ENCODE measurements at places on chromosomes 6 and 20.
A peak's percentile ranks its signal among the peaks of the same experiment; 100 is the strongest.

DNA sequence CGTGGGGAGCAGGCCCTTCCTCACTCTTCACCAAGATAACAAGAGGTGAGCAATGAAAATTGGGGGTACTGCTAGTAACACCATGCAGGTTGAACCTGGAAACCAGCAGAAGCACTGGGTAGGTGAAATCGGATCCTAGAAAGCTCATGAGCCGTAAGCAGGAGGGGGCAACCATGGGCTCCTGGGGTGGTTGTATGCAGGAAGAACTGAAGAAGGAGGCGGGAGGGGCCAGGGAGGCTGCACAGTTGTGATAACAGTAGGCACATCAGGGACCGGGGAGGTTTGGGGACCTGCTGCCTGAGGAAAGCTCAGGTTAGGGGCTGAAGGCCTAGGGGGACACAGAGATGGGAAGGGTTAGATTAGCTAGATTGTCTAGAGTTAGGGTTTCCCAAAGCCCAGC is 5.6 kb upstream of the LY6G5C start:
- no peak for DNase-seq

DNA sequence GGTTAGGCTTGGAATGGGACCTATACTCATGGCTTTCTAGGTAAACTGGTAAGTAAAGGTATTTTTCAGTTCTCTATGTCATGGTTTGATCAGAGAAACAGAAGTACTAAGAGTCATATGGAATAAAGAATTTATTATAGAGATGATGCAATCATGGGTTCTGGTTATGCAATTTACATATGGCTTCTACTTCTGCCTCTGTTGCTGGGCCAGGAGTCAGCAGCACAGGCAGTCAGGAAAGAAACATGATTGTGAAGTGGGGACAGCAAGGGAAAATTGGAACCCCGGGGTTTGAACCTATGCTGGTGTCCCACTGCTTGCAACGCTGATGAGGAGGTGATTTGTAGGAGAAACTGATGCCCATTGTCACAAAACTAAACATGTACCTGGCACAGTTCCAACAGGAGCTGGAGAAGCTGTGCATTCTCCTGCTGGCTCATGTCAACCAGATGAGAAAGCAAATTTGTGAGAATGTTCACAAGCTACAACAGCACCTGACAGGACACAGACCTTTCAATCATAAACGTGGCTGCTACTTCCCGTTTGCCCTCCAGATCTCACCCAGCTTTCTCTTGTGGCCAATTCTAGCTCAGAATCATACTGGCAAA is 887.1 kb downstream of the TFAP2A start:
- no peak for DNase-seq

GRCh38 chr6:75842191-75842590 is 93.2 kb downstream of the MYO6 start:
- DNase-seq, result no peak

DNA sequence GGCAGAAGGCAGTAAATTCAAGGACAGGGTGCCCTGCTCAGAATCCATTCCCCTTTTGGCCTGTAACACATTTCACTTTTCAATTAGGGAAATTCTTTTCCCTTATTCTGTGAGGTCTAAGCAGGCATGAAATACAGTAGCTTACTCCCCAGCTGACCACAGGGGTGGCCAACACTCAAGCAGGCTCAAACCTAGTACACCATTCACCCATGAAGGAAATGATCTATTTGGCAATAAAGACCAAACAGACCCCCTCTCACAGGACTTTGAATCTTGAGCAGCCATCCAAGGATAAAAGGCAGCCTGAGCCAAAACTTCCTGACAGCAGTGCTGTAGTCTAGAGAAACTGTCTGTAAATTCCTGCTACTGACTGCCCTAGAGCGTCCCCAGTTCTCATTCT is 17.7 kb downstream of the PDSS2 start:
- no peak for DNase-seq

DNA sequence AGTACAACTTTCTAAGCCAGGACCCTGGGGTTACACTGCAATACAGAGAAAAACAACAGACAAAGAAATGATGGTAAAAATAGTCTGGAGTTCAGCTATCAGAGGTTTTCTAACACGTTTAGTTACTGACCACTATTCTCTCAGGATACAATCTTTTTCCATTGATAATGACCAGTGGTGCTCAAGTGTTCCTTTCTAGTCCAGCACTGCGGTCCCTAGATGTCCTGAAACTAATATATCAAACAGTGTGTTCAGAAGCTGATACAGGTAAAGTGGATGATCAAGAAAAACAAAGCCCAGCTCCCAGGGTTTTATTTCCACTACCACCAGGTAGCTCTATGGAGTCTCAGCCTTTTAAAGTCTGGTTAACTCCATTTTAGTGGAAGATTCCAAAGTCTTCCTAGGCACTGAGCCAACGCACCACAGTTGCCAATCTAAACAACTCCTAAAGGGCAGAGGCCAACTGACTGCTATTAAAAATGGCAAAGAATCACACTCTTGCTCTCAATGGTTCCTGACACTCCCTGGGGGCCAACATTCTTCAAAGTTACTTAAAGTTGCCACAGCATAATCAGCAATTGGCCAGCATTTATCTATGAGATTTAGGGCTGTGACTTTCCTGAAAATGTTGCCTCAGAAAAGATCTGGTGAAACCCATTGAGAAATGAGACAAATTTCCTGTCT is 38.2 kb downstream of the DZANK1 start:
- DNase-seq, result no peak

GRCh38 chr20:48621376-48622078 is 206.3 kb downstream of the PREX1 start:
- no peak for DNase-seq

GRCh38 chr20:61449916-61450315 is 197.9 kb downstream of the CDH4 start:
- no peak for DNase-seq

DNA sequence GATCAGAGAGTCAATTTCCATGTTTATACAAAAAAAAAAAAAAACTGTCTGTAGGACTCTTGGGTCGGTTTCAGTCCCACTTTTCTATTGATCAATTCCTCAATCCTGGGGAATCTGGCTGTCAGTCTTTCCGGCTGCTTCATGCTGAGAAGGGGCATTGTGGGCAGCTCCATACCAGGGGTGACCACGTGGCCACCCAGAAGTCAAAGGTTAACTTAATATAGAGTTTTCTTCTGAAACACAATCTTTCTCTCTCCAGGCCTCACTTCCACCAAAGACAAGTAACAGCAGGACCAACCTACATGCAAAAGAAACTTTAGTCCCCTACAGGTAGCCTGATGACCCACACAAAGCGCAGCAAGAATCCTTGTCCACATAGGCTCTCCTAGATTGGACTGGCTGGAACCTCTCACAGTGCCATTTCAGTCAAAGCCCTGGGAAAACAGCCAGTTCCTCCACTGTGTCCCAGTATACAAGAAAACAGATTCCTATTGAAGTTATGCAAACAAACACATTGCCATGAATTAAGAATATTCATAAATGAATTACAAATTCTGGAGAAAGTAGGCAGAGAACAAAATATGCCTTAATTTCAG is 18.5 kb upstream of the SERPINB9 start:
- DNase-seq, result peak; percentile 45

DNA sequence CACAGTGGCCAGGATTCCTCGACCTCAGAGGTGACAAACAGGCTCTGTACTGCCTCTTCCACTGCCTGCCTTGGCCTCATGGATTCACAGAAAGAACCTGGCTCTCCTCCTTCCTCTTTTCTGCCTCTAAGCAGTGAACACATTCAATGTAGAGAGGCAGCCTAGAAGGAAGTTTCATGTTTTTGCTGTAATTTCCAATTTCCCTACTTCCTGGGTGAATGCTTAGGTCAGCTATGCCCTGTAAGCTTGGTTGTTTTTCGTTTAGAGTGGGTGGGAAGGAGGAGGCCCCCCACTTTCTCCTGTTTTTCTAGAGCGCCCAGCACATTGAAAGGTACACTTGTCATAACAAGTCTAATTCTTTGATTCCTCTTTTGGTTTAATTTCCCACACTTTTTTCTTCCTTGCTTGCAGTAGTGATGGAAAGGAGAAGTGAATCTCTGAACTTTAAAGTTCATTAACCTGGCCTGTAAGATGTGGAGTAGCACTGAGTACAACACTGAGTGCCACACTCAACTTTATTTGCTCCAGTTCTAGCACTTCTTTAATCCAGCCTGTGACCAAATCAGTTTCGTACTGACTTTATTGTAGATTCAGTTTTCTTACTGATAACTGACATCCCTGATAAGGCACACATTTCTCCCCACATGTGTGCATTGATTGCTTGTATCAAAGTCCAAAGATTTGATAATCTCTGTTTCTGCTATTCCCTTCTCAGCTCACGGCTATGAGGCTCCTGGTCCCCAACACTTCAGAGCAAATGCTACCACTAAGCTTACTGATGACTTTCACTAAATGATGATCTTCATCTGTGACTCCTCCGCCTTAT is 100.0 kb upstream of the MAN1A1 start:
- DNase-seq, result no peak

DNA sequence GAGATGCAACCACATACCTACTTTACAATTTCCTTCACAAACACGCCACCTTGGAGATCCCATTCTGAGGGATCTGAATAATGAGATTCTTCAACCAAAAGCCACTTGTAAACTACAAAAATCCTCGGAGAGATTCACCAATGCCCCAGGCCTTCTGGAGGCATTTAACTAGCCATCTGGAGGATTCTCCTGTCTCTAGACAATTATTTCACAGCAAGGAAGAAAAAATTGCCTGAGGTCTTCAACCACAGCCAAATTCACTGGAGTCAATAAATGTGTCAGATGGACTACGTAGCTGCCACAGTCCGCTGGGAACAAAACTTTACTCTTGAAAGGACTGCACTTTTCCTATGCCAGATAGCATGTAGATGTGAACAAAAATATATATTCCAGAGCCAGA is 19.0 kb upstream of the DCDC2 start:
- no peak for DNase-seq

DNA sequence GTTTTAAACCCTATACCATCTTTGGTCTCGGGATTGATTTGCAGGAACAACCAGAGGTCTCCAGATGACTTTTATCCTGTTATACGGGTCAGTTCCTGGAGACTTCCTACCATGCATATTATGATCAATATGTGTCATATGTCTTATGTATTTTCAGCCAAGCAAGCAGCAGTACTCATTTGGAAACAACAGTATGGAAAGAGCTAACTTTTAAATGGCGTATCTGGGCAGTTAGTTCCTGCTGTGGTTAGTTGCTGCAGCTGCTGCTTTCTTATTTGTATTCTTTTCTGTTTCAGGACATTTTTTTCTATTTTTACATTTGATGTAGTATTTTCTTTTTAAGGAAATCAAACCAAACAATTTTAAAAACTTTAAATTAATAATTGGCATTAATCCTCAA is 207.5 kb downstream of the MANEA start:
- DNase-seq, result no peak

- no peak for DNase-seq
Observed at GRCh38 chr20:50728486-50728980, 2.8 kb upstream of the PARD6B start.

DNA sequence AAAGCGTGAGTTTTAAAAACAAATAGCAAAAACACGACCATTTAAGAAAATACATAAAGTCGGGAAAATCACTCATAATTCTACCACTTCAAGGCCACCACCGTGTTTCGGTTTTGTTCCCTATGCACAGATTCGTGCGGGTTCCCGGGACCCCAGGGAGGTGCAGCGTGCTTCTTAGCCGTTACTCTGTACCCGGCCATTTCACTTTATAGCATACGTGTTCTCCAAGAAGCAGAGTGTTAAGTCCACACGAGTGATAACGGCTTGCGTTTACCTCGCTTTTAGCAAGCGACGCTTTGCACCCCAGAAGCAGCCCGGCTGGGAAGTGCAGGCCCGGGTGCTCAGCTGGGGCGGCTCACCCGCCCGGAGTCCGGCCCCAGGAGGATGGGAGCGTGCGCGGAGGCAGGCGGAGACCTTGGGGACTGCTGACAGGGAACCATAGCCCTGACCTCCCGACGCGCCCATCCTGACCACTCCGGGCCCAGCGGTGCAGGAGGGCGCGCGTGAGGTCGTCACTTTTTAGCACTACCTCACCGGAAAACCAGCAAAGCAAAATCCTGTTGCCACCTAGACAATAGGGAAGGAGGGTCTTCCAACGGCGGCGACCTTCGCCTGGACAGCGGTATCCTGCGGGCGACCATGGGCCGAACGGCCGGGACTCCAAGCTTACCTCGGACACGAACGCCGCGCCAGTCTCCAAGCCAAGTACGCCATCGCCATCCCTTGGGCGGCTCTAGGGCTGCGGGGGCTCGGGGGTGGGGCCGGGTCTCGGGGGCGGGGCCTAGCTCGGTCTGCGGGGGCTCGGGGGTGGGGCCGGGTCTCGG is at the start of gene ECI2:
Gene ECI2 (minus strand): TSS at position 735 of the 824 bp plus-strand sequence. CDS start 15 bp downstream, at position 720.
- DNase-seq, result peak; percentile 97

- DNase-seq, result no peak
Observed at GRCh38 chr6:150291968-150292710, 76.7 kb upstream of the IYD start.

- no peak for DNase-seq
Observed at GRCh38 chr6:130815200-130816071, 11.8 kb upstream of the SMLR1 start.

- no peak for DNase-seq
Observed at GRCh38 chr6:169556758-169557548, 144.9 kb downstream of the WDR27 start.

- no peak for DNase-seq
Observed at GRCh38 chr6:26578279-26578678, 18.5 kb upstream of the ABT1 start.

GRCh38 chr6:40349123-40349900 is 237.9 kb downstream of the LRFN2 start:
- no peak for DNase-seq

- no peak for DNase-seq
Observed at GRCh38 chr6:15464211-15464725, 198.6 kb downstream of the DTNBP1 start.

GRCh38 chr6:154266560-154267099 is 90.0 kb downstream of the IPCEF1 start:
- DNase-seq, result no peak

DNA sequence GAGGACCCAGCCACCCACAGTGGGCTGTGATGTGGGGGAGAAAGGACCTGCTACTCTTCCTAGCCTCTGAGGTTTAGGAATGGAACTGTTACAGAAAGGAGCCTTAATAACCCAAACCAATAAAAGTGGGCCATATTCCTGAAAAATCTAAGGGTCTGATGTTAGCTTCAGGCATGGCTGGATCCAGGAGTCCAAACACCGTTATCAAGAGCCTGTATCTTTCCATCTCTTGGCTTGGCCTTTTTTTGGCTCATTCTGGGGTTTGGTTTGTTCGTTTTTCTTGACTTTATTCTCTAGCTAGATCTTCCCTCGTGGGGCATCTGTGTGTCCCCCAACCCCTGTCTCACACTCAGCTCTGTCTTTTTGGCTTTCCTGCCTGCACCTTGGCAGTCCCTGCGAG is 38.7 kb downstream of the CDH4 start:
- DNase-seq, result no peak
